ENCODE measurements at places on chromosomes 12 and 14.

DNA sequence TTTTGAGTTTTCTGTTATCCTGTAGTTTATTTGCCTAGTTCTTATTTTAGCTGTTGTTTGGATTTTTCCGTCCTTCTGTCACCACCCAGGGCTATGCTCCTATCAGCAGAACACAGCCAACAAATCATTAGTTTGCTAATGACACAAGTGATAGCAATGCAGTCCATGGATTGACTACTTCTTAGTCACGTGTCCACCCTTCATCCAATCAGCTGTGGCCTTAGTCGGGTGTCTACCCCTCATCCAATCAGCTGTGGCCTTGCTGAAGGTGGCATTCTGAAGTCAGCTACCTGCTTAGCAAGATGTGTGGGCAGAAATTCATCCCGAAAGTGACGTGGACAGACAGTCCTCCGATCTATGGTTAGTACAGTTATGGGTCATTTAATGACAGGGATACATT is 182.3 kb downstream of the GALC start:
- DNase-seq, result no peak

- DNase-seq, result no peak
These were observed 3.6 kb upstream of the NINJ2 start for GRCh38 chr12:666766-667308.

DNA sequence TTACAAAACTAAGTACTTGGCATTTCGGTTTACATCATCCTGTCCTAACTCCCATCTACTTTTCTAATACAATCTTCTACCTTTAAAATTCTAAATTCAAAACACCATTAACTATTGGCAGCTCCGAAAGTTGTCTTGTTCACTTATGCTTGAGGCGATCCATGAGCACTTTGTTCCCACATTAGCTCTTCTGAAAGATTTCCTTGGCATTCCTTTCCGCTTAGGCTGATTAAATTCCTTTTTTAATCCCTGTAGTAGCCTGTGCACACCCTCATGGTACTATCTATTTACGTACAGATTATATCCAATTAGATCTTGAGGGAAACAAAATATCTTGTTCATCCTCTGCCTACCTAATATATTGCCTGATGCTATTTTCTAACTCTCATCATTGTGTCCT is 480.7 kb downstream of the PRKD1 start:
- DNase-seq, result no peak

DNA sequence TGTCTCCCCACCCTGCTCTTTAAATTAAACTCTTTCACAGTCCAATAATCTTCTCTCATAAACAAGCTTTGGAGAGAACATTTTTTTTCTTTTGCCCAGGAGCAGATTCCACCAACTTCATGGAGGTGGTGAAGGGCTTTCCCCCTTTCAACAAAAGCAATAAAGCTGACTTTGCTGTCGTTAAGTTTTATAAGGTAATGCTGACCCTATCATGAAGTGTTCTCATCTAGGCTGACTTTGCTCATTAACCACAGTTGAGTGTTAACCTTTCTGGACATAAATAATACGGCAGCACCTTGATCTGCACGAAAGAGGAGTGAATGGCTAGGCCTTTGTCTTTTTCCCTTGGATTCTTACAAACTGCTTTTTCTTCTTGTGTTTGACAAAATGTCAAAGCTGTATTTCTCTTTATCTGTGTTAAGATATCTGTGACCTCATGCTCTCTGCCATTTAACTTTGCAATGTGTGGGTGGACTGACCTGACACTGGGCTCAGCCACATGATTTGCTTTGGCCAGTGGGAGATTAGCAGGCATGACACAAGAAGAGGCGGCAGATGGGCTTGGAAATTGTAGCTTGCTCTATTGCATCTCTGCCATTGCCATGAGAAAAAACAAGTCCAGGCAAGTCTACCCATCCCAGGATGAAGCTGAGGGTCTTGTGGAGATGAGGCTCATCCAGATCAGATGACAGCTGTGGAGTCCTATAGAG is 470.9 kb upstream of the CCDC196 start:
- DNase-seq, result no peak

DNA sequence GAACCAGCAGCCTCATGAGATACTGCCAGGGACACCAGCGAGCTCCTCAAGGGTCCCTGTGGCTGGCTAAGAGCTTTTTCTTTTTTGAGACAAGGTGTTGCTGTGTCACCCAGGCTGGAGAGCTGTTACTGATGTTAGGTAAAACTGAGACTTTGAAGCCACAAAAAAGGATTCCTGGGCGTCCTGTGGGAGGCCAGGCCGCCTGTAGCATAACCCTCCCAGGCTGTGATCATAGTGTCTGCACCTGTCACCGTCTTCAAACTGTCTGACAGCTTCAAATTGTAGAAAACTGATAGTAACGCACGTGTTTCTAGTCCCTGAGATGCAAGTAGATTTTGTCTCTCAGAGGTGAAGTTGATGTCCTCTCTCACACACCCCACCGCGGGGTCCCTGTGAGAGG is 4.1 kb downstream of the ZFYVE21 start:
- no peak for DNase-seq
